Stimulated activated CD4-positive, alpha-beta T cell treated with anti-CD3 and anti-CD28 coated beads, Interleukin-2, amount 100 ng/mL, for 4 hours (primary cell): ENCODE measurements at places on chromosomes 3 and 15.

- DNase-seq = no peak
Observed at GRCh38 chr15:64739577-64740143, 35.7 kb downstream of the RBPMS2 start.

GRCh38 chr3:113649174-113649845 lies 47.1 kb downstream of the USF3 start:
- no peak for DNase-seq

- DNase-seq = no peak
Observed at GRCh38 chr3:188240189-188240981, 86.4 kb downstream of the LPP start.

DNA sequence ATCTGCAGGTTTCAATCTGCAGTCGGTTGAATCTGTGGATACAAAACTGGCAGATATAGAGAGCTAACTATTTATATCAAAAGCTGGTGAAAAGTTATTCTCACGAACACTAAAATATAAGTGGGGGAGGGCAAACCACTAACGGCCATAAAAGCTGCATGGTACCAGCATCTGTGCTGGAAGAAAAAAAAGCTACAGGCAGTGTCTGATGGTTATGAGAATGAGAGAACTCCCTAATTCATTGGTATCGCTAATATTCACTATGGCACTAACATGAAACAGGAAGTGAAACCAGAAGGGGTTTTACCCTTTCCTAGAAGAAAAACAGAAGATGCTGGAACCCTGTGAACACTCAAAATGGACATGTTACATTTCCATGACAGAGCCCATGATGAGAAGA lies 15.9 kb downstream of the CEP70 start:
- no peak for DNase-seq

DNA sequence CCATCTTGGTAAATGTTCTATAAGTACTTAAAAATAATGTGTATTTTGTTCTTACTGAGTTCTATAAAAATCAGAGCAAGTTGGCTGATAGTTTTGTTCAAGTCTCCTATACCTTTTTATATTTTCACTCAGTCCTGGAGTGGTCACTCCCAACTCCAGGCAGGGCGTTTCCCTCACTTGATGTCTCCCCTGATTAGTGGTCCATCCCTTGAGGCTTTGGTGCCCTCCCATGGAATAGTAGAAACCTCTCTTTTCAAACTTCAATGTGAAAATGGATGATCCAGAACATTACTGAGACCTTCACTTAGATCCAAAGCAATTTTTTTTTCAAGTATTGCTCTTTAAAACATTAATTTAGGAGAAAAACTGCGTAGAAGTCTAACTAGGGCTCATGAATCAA lies 25.0 kb upstream of the SCN10A start:
- DNase-seq = no peak

- no peak for DNase-seq
Observed at GRCh38 chr3:23669541-23670255, 136.1 kb upstream of the UBE2E1 start.

DNA sequence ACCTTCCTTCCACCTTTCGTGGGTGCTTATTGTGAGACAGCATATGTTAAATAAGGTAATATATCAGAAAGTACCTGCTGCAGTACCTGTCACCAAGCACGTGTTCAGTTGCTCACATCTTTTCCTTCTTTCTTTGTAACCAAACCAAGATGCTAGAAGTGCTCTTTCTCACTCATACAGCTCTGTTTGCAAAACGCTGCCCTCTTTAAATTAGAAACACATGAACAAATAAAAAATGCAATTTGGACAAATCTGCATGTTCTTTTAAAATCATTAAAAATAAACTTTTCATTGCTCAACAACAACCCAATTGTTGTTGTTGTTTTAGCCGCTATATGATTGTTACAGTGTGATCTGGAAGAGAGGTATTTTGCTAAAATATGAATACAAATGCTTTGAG lies 193.5 kb upstream of the ZBTB20 start:
- DNase-seq = no peak

GRCh38 chr3:13793451-13793850 lies 86.4 kb downstream of the WNT7A start:
- DNase-seq = no peak

DNA sequence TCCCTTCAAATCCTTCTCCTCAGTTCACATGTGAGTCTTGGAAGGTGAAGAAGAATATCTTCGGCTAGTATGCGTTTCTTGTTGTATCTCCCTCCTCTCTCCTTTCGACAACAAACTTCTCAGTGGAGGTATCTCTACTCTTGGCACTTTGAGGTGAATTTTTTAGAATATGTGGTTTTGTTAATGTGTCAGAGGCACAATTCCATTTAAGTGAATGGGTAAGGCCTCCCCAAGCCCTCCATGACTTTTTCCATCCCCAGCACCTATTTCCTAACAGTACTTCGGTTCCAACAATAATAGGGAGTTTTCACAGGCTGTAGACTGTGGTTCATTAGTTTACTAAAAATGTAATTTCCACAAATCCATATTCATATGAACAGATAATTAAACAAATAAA lies 74.2 kb downstream of the TM4SF4 start:
- DNase-seq = no peak
